Kidney (tissue), 22 donors: ENCODE measurements at places on chromosomes 4 and X.

- no peaks in the 10 kb centered on the region for H3K36me3 ChIP-seq
- H3K4me1 ChIP-seq = peaks cover 12% of the 10 kb centered on the region
- DNase-seq = no peak
- peaks cover 2% of the 10 kb centered on the region for H3K27me3 ChIP-seq
These were observed 11.2 kb downstream of the USP9X start for GRCh38 chrX:41096339-41096955.

- no peak for DNase-seq
- no peaks in the 10 kb centered on the region for H3K27me3 ChIP-seq
- H3K4me1 ChIP-seq = no peaks in the 10 kb centered on the region
These were observed 216.3 kb upstream of the BCOR start for GRCh38 chrX:40314070-40314469.

DNA sequence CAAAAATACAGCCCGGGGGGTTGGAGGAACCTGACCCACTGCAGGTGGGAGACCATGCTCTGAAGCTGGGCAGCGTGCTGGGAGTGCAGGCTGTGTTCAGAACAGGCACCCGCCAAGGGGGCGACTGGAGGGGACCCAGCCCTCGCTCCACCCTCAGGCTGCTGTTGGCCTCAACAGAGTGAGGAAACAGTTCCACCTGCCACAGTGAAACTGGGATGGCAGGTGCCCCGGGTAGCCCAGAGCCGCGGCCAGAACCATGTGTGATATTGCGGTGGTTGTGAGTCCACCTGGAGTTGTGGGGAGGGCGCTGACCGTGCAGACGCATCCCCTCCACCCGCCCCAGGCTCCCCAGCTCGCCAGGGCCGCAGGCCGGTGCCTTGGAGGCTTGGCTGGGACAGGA is 45.7 kb upstream of the PSAPL1 start:
- H3K4me1 ChIP-seq = no peaks in the 10 kb centered on the region
- H3K36me3 ChIP-seq = no peaks in the 10 kb centered on the region
- no peaks in the 10 kb centered on the region for H3K27me3 ChIP-seq
- no peak overlapping the region for H3K27ac ChIP-seq
- no peak overlapping the region for H3K4me3 ChIP-seq

DNA sequence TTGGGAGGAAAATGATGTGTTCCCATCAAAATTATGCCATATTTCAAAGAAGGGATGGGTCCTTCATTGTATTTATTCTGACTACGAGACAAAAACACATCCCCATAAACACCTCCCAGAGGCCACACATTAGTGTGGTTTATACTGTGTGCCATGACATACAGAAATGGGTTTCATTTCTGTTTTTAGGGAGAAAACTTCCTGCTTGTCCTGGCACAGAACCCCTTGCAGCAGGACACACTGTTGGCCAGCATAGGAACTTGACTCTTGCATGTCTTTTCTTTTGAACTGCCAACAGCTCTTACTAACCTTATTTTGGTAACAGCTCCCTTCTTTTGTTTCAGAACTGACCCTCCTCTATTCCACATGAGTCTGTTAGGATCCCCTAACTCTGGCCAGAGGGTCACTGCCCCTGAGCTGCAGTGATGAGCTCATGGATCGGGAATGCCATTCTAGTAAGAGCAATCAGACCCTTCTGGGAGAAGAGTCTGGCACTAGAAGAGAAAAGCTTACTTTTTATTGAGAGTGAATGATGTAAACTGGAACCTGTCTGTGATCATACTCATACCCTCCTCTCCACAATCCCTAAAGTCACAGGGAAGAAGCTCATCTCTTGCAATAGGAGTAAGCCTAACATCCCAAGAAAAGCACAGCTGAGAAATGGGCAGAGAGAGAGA is 86.4 kb downstream of the SMIM20 start:
- H3K4me1 ChIP-seq = no peaks in the 10 kb centered on the region
- H3K4me3 ChIP-seq = no peak overlapping the region
- H3K27me3 ChIP-seq = no peaks in the 10 kb centered on the region
- H3K36me3 ChIP-seq = no peaks in the 10 kb centered on the region
- DNase-seq = no peak
- no peak overlapping the region for H3K27ac ChIP-seq

DNA sequence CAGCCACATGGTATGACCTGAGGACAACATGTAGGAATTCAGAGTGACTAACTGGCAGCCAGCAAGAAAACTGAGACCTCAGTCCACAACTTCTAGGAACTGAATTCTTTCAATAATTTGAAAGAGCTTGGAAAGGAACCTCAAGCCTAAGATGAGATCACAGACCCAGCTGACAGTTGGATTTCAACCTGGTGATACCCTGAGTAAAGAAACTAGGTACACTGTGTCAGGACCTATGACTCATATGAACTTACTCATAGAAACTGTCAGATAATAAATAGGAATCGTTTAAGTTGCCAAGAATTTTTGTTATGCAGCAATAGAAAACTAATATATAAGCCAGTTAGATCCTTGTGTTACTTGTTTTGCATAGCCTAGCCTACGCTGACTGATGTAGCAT is 102.4 kb upstream of the DCAF12L1 start:
- H3K4me1 ChIP-seq = no peaks in the 10 kb centered on the region
- H3K4me3 ChIP-seq = no peak overlapping the region
- no peak overlapping the region for H3K27ac ChIP-seq
- DNase-seq = no peak

- H3K4me3 ChIP-seq = no peak overlapping the region
- H3K27me3 ChIP-seq = no peaks in the 10 kb centered on the region
- H3K27ac ChIP-seq = no peak overlapping the region
- H3K36me3 ChIP-seq = no peaks in the 10 kb centered on the region
These were observed 93.6 kb downstream of the TASL start for GRCh38 chrX:30483996-30484395.

DNA sequence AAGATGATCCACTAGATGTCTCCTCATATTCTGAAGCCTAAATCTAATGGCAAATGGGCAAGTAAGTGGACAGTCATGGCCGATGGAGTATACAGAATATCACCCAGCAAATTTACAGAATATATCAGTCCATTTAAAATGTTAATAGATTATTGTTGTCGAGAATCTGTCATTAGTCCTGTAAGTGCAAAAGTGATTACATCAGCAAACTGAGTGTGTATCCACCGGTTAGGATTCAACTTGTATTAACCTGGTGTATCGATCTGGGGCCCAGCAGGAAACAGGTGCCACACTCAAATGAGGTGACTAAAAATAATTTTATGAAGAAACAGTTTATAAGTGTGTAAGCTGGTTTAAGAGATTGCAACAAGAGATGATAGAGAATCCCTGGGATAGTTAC is 367.9 kb upstream of the FAM47C start:
- peaks cover 2% of the 10 kb centered on the region for H3K27me3 ChIP-seq
- no peaks in the 10 kb centered on the region for H3K4me1 ChIP-seq
- H3K4me3 ChIP-seq = no peak overlapping the region
- no peaks in the 10 kb centered on the region for H3K36me3 ChIP-seq
- no peak overlapping the region for H3K27ac ChIP-seq

GRCh38 chrX:108053218-108053617 is 8.4 kb downstream of the VSIG1 start:
- no peaks in the 10 kb centered on the region for H3K4me1 ChIP-seq
- no peak overlapping the region for H3K4me3 ChIP-seq
- H3K27ac ChIP-seq = no peak overlapping the region

- no peak overlapping the region for H3K4me3 ChIP-seq
- H3K27me3 ChIP-seq = no peaks in the 10 kb centered on the region
- no peaks in the 10 kb centered on the region for H3K36me3 ChIP-seq
- no peaks in the 10 kb centered on the region for H3K4me1 ChIP-seq
These were observed 440.0 kb downstream of the PCDH7 start for GRCh38 chr4:31160146-31160545.

GRCh38 chr4:38889143-38889542 is 21.5 kb downstream of the FAM114A1 start:
- H3K4me1 ChIP-seq = no peaks in the 10 kb centered on the region
- no peaks in the 10 kb centered on the region for H3K36me3 ChIP-seq
- no peak overlapping the region for H3K4me3 ChIP-seq
- H3K27me3 ChIP-seq = no peaks in the 10 kb centered on the region

DNA sequence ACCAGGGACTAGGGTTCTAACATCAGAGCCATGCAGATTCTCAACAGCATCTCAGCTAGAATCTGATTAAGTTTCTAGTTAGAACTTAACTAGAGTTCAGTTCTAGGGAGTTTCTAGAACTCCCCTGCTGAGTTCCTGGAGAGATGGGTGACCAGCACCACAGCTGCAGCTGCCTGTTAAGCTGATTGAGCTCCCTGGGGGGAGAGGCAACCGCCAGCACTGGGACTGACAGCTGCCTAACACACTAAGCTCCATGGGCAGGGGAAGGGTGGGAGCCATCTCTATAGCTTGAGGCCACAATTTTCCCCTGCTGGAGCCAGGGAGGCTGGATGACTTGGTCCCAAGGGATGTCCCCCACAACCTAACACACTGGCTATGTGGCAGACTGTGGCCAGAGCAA is 84.2 kb downstream of the CHIC1 start:
- H3K27ac ChIP-seq = no peak overlapping the region
- H3K27me3 ChIP-seq = no peaks in the 10 kb centered on the region
- H3K36me3 ChIP-seq = no peaks in the 10 kb centered on the region
- no peaks in the 10 kb centered on the region for H3K4me1 ChIP-seq
- no peak overlapping the region for H3K4me3 ChIP-seq
- no peak for DNase-seq

GRCh38 chrX:41233988-41234387 is 100.0 kb upstream of the DDX3X start:
- DNase-seq = no peak
- no peak overlapping the region for H3K27ac ChIP-seq
- no peaks in the 10 kb centered on the region for H3K4me1 ChIP-seq
- H3K27me3 ChIP-seq = peaks cover 2% of the 10 kb centered on the region

DNA sequence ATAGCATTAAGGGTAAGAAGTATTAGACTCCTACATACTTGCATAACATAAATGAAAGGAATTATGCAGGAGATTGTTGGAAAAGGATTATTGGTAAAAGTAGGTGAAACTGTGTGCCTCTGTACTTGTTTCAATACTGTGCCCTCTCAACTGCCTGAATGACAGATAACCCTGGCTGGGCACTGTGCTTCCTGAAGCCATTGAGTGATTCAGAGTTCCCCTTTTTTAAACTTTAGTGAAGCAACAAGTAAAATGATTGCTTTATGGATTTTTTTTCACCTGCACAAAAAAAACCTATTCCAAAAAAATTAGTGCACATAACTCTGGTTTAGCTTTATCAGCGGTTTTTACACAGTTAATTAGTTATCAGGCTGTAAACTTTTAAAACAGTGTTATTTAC is 204.8 kb downstream of the TRAM1L1 start:
- H3K27me3 ChIP-seq = no peaks in the 10 kb centered on the region
- no peak overlapping the region for H3K27ac ChIP-seq
- peak; percentile 8 for DNase-seq

- H3K27ac ChIP-seq = no peak overlapping the region
- H3K4me3 ChIP-seq = no peak overlapping the region
- H3K4me1 ChIP-seq = no peaks in the 10 kb centered on the region
- no peaks in the 10 kb centered on the region for H3K27me3 ChIP-seq
- DNase-seq = no peak
- H3K36me3 ChIP-seq = no peaks in the 10 kb centered on the region
These were observed 62.6 kb upstream of the KLF3 start for GRCh38 chr4:38601244-38601915.

- no peak for DNase-seq
- no peaks in the 10 kb centered on the region for H3K27me3 ChIP-seq
- no peaks in the 10 kb centered on the region for H3K36me3 ChIP-seq
- no peak overlapping the region for H3K27ac ChIP-seq
These were observed 57.0 kb downstream of the PLAC1 start for GRCh38 chrX:134601240-134601765.

DNA sequence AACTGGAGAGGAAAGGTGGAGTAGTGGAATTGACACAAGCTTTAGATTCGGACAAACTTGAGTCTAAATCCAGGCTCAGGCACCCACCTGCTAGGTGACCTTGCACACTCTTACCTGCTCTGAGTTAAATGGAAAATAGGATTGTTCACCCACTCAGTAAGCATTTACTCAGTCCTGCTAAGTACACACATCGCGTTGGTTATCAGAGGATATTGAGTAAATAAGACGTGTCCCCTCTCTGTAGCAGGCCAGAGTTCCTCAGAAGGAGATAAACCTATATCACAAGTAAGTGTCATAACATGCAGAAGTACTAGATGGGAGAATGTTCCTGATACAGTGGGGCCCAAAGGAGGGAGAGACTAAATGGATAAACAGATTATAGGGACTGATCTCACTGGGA is 117.7 kb downstream of the SMIM20 start:
- no peak overlapping the region for H3K4me3 ChIP-seq
- H3K4me1 ChIP-seq = no peaks in the 10 kb centered on the region
- no peak overlapping the region for H3K27ac ChIP-seq
- no peaks in the 10 kb centered on the region for H3K36me3 ChIP-seq

GRCh38 chr4:95675623-95676022 is 126.8 kb upstream of the UNC5C start:
- H3K4me1 ChIP-seq = no peaks in the 10 kb centered on the region
- no peak overlapping the region for H3K4me3 ChIP-seq
- no peaks in the 10 kb centered on the region for H3K27me3 ChIP-seq
- no peaks in the 10 kb centered on the region for H3K36me3 ChIP-seq
- H3K27ac ChIP-seq = no peak overlapping the region

GRCh38 chr4:154390324-154390723 is 101.3 kb downstream of the DCHS2 start:
- H3K4me1 ChIP-seq = no peaks in the 10 kb centered on the region
- no peaks in the 10 kb centered on the region for H3K27me3 ChIP-seq
- no peak for DNase-seq
- H3K4me3 ChIP-seq = no peak overlapping the region
- no peaks in the 10 kb centered on the region for H3K36me3 ChIP-seq

GRCh38 chrX:122272011-122272410 is 912.1 kb upstream of the GRIA3 start:
- H3K36me3 ChIP-seq = no peaks in the 10 kb centered on the region
- H3K4me1 ChIP-seq = no peaks in the 10 kb centered on the region
- H3K27me3 ChIP-seq = no peaks in the 10 kb centered on the region
- H3K4me3 ChIP-seq = no peak overlapping the region

DNA sequence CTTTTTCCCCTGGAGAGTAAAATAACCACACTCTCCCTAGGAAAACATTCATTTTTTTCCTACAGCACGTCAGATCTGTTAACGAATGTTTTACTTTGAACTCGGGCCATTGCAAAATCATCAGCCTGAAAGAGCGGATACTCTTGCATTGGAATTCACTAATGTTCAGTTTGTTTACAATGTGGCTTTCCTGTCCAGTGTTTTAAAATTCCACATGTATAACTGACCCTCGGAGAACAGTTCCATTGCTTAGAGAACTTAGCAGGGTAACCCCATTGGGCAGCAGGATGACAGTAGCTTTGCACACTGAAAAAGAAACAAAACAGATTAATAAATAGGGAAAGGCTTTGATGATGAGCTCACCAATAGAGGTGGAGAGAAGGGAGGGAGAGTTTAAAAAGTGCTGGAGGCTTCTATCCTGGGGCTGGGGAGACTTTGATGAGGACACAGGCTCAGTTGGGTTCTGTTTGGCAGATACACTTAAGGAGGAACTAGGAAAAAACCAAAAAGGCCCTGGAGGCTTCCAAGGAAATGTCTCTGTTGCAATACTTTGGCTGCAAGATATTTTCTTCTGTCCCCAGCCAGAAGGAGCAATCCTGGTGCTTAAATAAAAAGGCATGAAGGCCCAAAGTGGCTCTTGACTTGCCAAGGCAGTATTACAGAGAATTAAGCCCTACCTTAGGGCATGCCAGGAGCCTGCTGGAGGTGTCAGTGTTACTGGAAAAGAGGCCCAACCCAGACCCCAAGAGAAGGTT is 143.1 kb downstream of the ARSF start:
- H3K4me1 ChIP-seq = no peaks in the 10 kb centered on the region
- no peaks in the 10 kb centered on the region for H3K27me3 ChIP-seq
- no peak for DNase-seq
- no peak overlapping the region for H3K27ac ChIP-seq
- H3K36me3 ChIP-seq = no peaks in the 10 kb centered on the region
- no peak overlapping the region for H3K4me3 ChIP-seq

GRCh38 chrX:153564047-153564606 is 34.8 kb downstream of the CCNQ start:
- no peaks in the 10 kb centered on the region for H3K4me1 ChIP-seq
- H3K36me3 ChIP-seq = no peaks in the 10 kb centered on the region
- DNase-seq = no peak
- no peak overlapping the region for H3K27ac ChIP-seq
